ENCODE measurements at places on chromosomes 13 and 19.

GRCh38 chr19:35090506-35091214 is 25.0 kb upstream of the FXYD3 start:
- peak; percentile 32 for DNase-seq

- DNase-seq = no peak
Observed at GRCh38 chr19:16206637-16207036, 8.9 kb downstream of the AP1M1 start.

GRCh38 chr13:21080593-21080891 is 19.2 kb upstream of the LATS2 start:
- no peak for DNase-seq

DNA sequence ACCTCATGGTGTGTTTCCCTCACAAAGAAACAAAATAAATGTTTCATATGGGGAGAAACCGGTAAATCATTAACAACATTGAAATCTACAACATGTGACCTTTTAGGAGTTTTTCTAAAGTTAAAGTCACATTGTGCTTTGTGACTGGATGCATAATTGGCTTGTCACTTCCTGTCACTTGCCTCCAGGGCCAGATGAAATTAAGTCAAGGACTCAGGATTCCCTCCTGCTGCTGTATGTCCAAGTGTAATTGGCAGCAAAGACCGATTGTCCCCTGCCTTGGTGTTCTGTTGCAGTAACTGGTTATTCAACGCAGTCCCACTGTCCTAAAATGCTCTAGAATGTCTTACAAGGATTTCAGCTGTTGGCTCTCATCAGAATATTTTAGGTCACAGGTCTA is 448.2 kb downstream of the LIG4 start:
- no peak for DNase-seq

DNA sequence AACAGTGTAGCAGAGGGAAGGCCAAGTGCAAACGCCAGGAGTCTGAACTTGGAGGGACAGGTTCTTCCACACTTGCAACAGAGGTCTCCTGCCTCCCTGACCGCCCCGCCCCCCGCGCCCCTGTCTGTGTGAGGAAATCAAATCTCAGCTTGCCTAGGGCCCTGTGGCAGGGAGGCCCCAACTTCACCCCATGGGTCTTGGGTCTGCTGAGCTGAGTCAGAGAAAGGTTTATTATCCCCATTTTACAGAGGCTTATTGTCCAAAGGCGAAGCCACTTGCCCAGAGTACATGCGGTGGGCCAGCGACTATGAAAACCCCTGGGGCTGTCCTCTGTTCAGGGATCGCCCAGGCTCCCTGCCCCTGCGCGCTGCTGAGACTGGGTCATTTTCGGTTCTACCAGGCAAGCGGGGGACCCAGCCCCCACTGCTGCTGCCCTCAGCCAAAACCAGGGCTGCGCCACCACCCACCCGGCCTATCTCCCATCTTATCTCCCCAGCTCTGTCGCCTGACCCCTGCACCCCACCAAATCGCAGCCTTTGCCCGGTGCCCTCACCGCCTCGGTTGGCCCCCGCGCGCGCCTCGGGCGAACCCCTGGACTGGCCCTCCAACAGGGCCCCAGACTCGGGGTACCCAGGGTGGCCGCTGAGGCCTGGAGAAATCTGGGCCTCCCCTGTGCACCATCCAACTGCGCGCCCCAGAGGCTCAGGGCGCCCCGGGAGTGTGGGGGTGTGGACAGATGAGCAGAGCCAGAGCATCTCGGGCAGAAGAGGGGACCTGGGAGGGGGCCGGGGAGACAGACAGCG is 850 bp upstream of the CERS4 start:
- no peak for DNase-seq

All from CD4-positive, alpha-beta T cell treated with Interleukin-4 for 4 hours (primary cell).